Mammary epithelial cell (primary cell): ENCODE measurements at places on chromosomes 11 and 22. TPM values are rescaled to one million over a fixed set of nuclear protein-coding genes. Genes with fewer than 3 reads are reported as not detected.

The PI4KA gene
- 37.2 and 50.3 TPM in 2 replicates for total RNA-seq

The OR10W1 gene
- total RNA-seq, result not detected

The ALDH3B1 gene
- 20.8 TPM for total RNA-seq

The CCDC88B gene
- total RNA-seq, result 1.8 TPM

The TMEM25 gene
- total RNA-seq, result 46.8 TPM

The CASP1 gene
- total RNA-seq, result 44.3 TPM

The RAB39A gene
- not detected for total RNA-seq

The RNF26 gene
- 3.7 TPM for total RNA-seq

The MS4A3 gene
- total RNA-seq, result not detected in 2 replicates

The RFPL1 gene
- total RNA-seq, result not detected

The OR5P2 gene
- 11.3 TPM for total RNA-seq
